H9 (cell line): ENCODE measurements at places on chromosomes 16 and 17. TPM values are rescaled to one million over a fixed set of nuclear protein-coding genes. Genes with fewer than 3 reads are reported as not detected.

The MILR1 gene
- total RNA-seq = not detected in 2 replicates

The FOXL1 gene
- total RNA-seq = 0.09 and 0.18 TPM in 2 replicates

The AIPL1 gene
- total RNA-seq = 0.24 and 0.57 TPM in 2 replicates

The SHBG gene
- 1.5 and 1.6 TPM in 2 replicates for total RNA-seq

The RNF167 gene
- total RNA-seq = 134 and 135 TPM in 2 replicates

The SLC6A2 gene
- total RNA-seq = 0.24 TPM in 1 of 2 replicates, not detected in the other

The NT5M gene
- 6.6 and 7.8 TPM in 2 replicates for total RNA-seq

The TBC1D3E gene
- not detected in 2 replicates for total RNA-seq

The ITGAD gene
- total RNA-seq = not detected in 2 replicates

The SCNN1G gene
- 0.74 and 0.92 TPM in 2 replicates for total RNA-seq

The EFCAB5 gene
- total RNA-seq = not detected in 2 replicates

The DOC2A gene
- total RNA-seq = 10.2 and 12.2 TPM in 2 replicates

The DOC2B gene
- total RNA-seq = 1.9 and 2.1 TPM in 2 replicates

The HS3ST6 gene
- not detected in 2 replicates for total RNA-seq

The FOXN1 gene
- not detected in 2 replicates for total RNA-seq

The TEDC2 gene
- total RNA-seq = 40.7 and 45.4 TPM in 2 replicates
